ENCODE measurements at places on chromosomes 2 and 18.

- peak; percentile 38 for DNase-seq
Measured at GRCh38 chr18:54957996-54958395, 1.3 kb downstream of the CCDC68 start.

- DNase-seq: no peak
Measured at GRCh38 chr2:219537657-219538488, 5.7 kb downstream of the CHPF start.

GRCh38 chr18:61870151-61870550, 22.7 kb downstream of the RNF152 start:
- DNase-seq: peak; percentile 88

DNA sequence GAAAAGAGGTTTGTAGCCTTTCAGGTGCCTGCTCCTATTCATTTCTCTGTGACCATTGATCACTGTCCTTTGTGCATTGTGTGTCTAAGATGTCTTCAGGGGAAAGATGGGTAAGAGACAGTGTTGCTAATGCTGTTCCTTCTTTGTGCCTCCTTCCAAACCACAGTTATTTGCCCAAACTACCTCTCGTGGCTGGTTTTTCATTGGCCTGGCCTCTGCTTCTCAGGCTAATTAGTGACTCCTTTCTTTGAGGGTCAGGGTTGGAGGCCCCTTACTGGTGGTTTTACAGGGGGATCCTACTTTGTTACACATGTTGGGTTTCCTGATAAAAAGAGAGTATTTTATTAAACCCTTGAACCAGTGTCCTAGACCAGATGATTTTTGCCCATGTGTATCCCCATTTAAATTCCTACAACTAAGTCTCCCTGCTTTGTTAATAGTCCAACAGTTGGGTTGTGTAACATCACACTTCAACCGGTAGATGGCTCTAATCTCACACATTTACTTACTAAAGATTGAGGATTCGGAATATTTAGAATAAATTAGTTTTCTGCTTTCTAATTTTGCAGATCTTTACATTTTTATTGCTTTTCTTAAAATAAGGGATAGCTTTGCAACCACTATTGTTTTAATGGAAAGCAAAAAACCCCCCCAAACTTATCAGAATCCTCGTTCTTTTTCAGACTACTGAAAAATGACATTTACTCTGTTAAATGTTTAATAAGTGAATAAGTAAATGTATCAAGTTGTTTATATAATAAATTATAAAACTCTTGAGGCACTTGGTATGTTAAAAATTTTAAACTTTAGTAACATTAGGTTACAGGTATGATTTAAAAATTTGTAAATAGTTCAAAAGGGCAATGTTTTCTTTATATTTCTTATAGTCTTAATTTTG, 2.4 kb downstream of the MARS2 start:
- peak; percentile 44 for DNase-seq

Data from brain microvascular endothelial cell (primary cell).